CD4-positive, CD25-positive, alpha-beta regulatory T cell (primary cell): ENCODE measurements at places on chromosomes 4 and X. TPM values are rescaled to one million over a fixed set of nuclear protein-coding genes. Genes with fewer than 3 reads are reported as not detected.

Gene S100P
- total RNA-seq, result not detected

- no peak for DNase-seq
Observed at GRCh38 chrX:97387004-97387403, 503.3 kb downstream of the RPA4 start.

- no peak for DNase-seq
Observed at GRCh38 chr4:144905286-144905685, 192.7 kb downstream of the ANAPC10 start.

Gene RASGEF1B
- 28.0 TPM for total RNA-seq

Gene IGSF1
- total RNA-seq, result not detected

DNA sequence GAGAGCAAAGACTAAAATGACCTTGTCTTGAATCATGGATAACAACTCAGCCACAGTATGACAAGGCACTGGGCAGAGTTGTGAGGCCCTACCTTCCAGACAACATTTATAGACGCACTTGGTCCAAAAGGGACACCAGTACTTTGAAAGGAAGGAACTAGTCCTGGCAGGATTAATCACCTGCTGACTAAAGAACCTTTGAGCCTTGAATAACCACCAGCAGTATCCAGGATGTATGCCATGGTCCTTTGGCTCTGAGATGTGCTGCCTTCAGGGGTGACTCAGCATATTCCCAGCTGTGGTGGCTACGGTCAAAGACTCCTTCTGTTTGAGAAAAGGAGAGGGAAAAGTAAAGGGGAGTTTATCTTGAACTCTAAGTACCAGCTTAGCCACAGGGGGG, 118.1 kb upstream of the PRR32 start:
- DNase-seq, result no peak

DNA sequence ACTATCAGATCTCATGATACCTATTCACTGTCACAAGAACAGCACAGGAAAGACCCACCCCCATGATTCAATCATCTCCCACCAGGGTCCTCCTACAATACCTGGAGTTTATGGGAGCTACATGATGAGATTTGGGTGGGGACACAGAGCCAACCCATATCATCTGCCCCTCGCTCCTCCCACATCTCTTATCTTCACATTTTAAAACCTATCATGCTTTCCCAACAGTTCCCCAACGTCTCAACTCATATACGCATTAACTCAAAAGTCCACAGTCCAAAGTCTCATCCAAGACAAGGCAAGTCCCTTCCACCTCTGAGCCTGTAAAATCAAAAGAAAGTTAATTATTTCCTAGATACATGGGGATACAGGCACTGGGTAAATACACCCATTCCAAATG, 1185.2 kb downstream of the PCDH7 start:
- no peak for DNase-seq

- no peak for DNase-seq
Observed at GRCh38 chr4:25769251-25769650, 93.5 kb downstream of the SEL1L3 start.

- DNase-seq, result no peak
Observed at GRCh38 chrX:19177721-19178120, 55.5 kb upstream of the ADGRG2 start.

DNA sequence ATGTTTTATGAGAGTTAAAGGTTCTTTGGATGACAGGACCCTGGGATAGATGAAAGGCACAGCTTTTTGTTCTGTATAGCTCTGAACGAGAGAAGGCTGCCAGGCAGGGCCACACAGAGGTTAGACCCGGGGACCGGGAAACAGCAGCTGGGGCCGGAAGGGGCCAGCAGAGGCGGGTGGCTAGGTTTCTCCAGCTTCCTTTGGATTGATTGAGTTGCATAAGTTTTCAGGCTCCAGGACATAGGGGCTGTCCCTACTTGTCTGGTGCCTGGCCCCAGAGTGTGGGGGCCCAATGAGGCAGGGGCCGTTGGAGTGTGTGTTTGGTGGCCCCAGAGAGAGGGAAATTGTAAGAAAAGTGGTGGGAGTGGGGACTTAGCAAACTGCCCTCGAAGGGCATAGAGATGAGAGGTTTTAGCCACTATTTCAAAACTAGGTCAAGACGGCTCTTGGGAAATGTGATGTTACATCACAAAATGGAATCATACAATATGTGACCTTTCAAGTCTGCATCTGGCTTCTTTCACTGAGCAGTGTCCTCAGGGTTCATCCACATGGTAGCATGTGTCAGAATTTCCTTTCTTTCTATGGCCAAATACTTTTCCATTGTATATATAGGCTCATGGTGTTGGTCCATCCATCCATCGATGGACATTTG, 3.7 kb downstream of the ZFP92 start:
- no peak for DNase-seq

Gene HMGN5
- 0.84 TPM for total RNA-seq

DNA sequence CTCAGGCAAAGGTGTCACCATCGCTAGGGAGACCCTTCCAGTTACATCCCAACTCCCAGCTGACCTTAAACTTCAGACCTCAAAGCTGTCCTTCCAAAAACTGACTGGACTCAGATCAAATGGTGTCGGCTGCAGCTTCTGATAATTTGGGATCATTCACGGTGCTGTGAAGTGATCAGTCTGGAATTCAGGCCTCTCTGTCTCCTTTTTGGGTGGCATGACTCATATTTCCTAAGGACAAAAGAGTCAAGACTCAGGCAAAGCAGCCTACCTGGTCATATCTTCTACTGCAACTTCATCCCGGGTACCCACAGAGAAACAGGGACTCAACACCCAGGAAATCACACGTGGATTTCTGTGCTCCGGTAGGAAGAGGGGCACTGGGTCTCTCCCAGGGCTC, 87.6 kb downstream of the SORCS2 start:
- DNase-seq, result no peak
